ENCODE measurements at places on chromosomes 2 and 18. TPM values are rescaled to one million over a fixed set of nuclear protein-coding genes. Genes with fewer than 3 reads are reported as not detected.

GRCh38 chr2:126699018-126699417 lies 43.1 kb downstream of the GYPC start:
- peaks cover 14% of the 10 kb centered on the region for H3K4me1 ChIP-seq
- no peak overlapping the region for H3K4me3 ChIP-seq
- no peak overlapping the region for H3K27ac ChIP-seq

The ABCG5 gene
- not detected for total RNA-seq

DNA sequence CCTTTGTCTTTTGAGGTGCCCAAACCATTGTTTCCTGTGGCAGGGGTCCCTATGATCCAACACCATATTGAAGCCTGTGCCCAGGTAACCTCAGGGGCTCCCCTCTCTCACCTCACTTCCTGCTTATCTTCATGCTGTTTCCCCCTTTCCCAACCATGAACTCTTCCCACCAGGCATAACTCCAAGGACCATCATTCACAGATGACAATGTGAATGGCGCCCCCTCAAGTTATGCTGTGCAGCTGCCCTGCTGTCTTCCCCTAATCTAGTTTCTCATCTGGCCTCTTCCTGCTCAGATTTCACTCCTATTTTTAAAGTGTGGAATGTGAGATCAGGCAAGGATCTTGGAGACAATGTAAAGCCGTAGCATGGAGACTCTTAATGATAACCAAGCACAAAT lies 1.4 kb downstream of the GMPPA start:
- H3K4me1 ChIP-seq, result peaks cover 47% of the 10 kb centered on the region
- H3K36me3 ChIP-seq, result no peaks in the 10 kb centered on the region
- DNase-seq, result peak; percentile 66
- H3K4me3 ChIP-seq, result peak overlapping the region; percentile 58

The KCNG3 gene
- total RNA-seq, result 33.8 TPM

The KLHL29 gene
- 6.5 TPM for total RNA-seq

- H3K4me3 ChIP-seq, result no peak overlapping the region
- H3K4me1 ChIP-seq, result no peaks in the 10 kb centered on the region
- DNase-seq, result no peak
Observed at GRCh38 chr2:26559044-26559405, 81.1 kb upstream of the OTOF start.

GRCh38 chr2:73827018-73827417 lies 1.7 kb upstream of the STAMBP start:
- H3K36me3 ChIP-seq, result peaks cover 3% of the 10 kb centered on the region
- peak; percentile 43 for DNase-seq
- peaks cover 17% of the 10 kb centered on the region for H3K4me1 ChIP-seq
- H3K4me3 ChIP-seq, result no peak overlapping the region

DNA sequence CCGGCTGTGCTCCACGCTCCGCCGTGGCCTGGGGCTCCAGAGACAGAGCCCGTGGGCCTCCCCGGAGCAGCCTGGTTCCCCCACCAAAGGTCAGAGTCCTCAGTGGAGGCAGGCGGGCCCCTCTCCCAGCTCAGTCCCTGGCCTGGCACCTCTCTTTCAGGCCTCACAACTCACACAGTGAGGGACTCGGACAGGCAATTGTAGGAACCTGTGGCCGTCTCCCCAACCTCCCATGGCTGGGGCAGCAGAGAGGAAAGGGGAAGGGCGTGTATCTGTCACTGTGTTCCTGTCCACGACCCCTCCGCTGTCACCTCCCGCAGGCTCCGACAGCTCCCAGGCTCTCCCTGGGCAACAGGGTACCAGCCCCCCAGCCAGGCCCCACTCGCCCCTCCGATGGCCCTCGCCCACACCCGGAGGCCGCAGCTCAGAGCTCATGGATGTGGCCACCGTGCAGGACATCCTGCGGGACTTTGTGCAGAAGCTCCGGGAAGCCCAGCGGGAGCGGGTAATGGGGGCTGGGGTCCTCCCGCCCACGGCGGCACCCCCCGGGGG lies 32.4 kb upstream of the SNED1 start:
- H3K4me1 ChIP-seq, result no peaks in the 10 kb centered on the region
- no peaks in the 10 kb centered on the region for H3K36me3 ChIP-seq
- no peak overlapping the region for H3K4me3 ChIP-seq
- no peak for DNase-seq

The CFAP65 gene
- total RNA-seq, result 0.23 TPM

- DNase-seq, result peak; percentile 90
- no peaks in the 10 kb centered on the region for H3K27me3 ChIP-seq
- H3K27ac ChIP-seq, result no peak overlapping the region
Observed at GRCh38 chr18:37294951-37295350, 270.6 kb downstream of the CELF4 start.

The SLC9A2 gene
- 0.08 TPM for total RNA-seq

- no peaks in the 10 kb centered on the region for H3K4me1 ChIP-seq
- no peaks in the 10 kb centered on the region for H3K36me3 ChIP-seq
- no peak for DNase-seq
- H3K4me3 ChIP-seq, result no peak overlapping the region
- H3K27ac ChIP-seq, result no peak overlapping the region
Observed at GRCh38 chr2:126790987-126791780, 107.5 kb upstream of the TEX51 start.

DNA sequence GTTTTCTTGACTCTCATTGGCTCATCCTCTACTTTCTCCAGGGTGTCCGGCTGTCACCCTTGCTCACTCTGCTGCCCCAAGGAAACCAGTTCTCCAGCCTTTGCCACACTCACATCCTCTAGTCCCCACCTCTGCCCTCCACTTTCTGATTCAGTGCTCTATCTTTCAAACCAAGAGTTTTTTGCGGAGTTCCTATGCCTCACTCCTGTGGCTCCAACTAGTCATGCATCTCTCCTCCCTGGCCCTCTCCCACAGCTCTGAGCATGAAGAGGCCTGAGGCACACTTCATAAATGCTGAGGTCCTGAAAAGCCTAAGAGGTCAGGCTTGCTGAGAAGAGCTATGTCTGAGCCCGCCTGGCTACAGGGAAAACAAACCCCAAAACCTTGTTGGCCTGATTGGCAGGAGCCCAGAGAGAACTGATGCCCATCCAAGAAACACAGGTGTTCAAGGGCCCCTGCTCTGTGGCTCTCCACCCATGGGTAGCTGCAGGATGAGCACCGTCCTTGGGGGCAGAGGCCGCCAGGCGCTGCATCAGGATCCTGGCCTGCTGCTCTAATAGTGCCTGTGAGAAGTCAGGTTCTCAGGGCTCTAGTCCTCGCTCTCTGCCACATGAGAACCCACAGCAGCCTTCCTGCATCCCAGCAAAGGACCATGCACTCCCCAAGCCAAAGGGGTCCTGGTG lies 42.1 kb downstream of the HS1BP3 start:
- H3K27me3 ChIP-seq, result no peaks in the 10 kb centered on the region
- H3K36me3 ChIP-seq, result no peaks in the 10 kb centered on the region
- H3K27ac ChIP-seq, result no peak overlapping the region
- no peak for DNase-seq

DNA sequence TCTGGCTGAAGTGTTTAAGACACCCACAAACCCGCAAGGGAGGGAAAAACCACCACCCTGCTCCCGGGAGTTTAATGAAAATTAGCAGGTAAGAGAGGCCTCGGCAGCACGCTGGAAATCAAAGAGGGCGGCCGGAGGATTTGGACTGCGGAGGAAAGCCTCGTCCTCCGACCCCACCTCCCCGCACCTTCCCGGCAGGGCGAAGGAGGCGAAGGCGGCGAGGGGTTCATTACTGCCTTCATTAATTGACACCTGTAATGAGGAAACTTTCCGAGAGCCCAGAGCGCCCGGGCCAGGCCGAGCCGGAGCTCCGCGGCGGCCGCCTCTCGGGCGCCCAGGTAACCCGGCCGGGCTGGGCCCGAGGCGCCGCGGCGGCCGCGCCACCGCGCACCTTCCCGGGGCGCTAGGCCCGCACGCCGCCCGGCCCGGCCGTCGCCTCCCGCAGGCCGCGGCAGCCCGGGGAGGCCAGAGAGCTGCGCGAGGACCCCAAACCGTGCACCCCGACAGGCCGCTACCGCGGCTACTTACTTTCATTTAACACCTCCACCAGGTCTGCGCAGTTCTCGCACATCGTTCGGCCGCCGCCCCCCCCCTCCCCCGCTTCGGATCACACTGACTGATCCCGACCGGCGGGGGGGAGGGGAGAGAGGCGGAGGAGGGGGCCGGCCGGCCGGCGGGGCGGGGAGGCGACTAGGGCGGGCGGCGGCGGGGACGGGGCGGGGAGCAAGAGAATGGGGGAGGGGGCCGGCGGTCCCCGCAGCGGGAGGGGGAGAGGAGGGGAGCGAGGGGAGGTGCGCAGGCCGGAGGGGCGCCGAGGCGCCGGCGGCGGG lies 550 bp downstream of the USP34 start:
- peak overlapping the region; percentile 68 for H3K4me3 ChIP-seq
- peaks cover 12% of the 10 kb centered on the region for H3K4me1 ChIP-seq
- peak overlapping the region; percentile 91 for H3K27ac ChIP-seq
- H3K27me3 ChIP-seq, result no peaks in the 10 kb centered on the region
- H3K36me3 ChIP-seq, result no peaks in the 10 kb centered on the region
- peak; percentile 90 for DNase-seq

- no peaks in the 10 kb centered on the region for H3K4me1 ChIP-seq
- no peak overlapping the region for H3K27ac ChIP-seq
- H3K27me3 ChIP-seq, result peaks cover 12% of the 10 kb centered on the region
- no peak for DNase-seq
- H3K4me3 ChIP-seq, result no peak overlapping the region
Observed at GRCh38 chr18:9328776-9329175, 5.8 kb upstream of the TWSG1 start.

DNA sequence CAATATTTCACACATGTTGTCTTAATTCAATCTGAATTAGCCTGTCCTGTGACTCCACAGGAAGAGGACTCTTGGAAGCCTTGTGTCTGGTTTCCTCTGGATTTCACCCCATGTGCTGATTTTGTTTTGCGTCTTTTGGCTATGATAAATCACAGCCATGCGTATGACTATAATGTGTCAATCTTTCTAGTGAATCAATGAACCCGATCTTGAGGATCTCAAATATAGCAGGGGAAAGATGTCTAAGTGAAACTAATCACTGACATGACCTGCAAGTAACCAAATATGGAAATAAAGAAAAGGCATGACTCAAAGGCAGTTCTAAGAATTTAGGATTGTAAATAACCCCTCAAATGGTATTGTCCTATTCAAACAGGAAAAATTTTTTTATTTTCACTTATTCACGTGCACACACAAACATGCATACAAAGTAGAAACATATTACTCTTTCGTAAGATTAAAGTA lies 8.2 kb downstream of the WDFY1 start:
- H3K4me1 ChIP-seq, result peaks cover 71% of the 10 kb centered on the region
- peak overlapping the region; percentile 41 for H3K4me3 ChIP-seq
- no peaks in the 10 kb centered on the region for H3K27me3 ChIP-seq
- H3K27ac ChIP-seq, result peak overlapping the region; percentile 78

DNA sequence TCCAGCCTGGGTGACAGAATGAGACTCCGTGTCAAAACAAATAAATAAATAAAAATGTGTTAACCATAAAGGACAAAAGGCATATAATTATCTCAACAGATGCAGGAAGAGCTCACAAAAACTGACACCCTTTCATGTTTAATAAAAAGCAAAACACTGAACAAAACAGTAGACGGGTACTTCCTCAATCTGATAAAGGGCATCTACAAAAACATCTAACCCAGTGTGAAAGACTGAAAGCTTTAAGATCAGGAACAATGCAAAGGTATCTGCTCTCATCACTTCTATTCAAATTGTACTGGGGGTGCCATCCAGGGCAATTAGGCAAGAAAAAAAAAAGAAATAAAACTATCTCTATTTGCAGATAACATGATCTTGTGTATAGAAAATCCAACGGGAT lies 11.7 kb upstream of the NCL start:
- no peak overlapping the region for H3K4me3 ChIP-seq
- no peaks in the 10 kb centered on the region for H3K36me3 ChIP-seq
- H3K27ac ChIP-seq, result no peak overlapping the region

- peaks cover 1% of the 10 kb centered on the region for H3K4me1 ChIP-seq
- no peak overlapping the region for H3K27ac ChIP-seq
- H3K27me3 ChIP-seq, result no peaks in the 10 kb centered on the region
- no peak for DNase-seq
- H3K36me3 ChIP-seq, result peaks cover 61% of the 10 kb centered on the region
- no peak overlapping the region for H3K4me3 ChIP-seq
Observed at GRCh38 chr2:54659527-54659926, 63.9 kb upstream of the EML6 start.

GRCh38 chr2:62741954-62742722 lies 36.6 kb downstream of the EHBP1 start:
- peaks cover 45% of the 10 kb centered on the region for H3K4me1 ChIP-seq
- no peak overlapping the region for H3K27ac ChIP-seq
- H3K27me3 ChIP-seq, result no peaks in the 10 kb centered on the region
- no peaks in the 10 kb centered on the region for H3K36me3 ChIP-seq
- no peak overlapping the region for H3K4me3 ChIP-seq
- DNase-seq, result no peak

DNA sequence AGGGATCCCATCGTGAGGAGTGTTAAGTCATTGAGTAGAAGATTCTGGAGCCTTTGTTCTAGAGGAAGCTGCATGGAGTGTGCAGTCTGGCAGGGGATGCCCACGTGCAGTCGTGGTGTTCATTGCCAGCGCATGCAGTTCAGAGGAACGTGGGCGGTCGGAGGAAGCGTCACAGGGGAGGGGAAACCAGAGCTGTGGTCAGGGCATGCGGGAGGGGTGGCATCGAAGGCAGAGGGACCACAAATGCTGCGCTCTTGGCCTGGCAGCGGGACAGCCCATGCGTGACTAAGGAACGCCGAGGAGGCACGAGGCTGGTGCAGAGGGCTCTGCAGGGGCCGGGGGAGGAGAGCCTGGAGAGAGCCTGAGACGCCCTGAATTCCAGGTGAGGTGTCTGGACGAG lies 141.1 kb downstream of the KLHL29 start:
- no peaks in the 10 kb centered on the region for H3K4me1 ChIP-seq
- DNase-seq, result no peak
- H3K27ac ChIP-seq, result no peak overlapping the region
- H3K36me3 ChIP-seq, result no peaks in the 10 kb centered on the region
- H3K27me3 ChIP-seq, result no peaks in the 10 kb centered on the region
- H3K4me3 ChIP-seq, result no peak overlapping the region

- no peaks in the 10 kb centered on the region for H3K27me3 ChIP-seq
- DNase-seq, result no peak
- no peak overlapping the region for H3K4me3 ChIP-seq
- H3K4me1 ChIP-seq, result peaks cover 15% of the 10 kb centered on the region
- no peaks in the 10 kb centered on the region for H3K36me3 ChIP-seq
- no peak overlapping the region for H3K27ac ChIP-seq
Observed at GRCh38 chr2:201837824-201838431, 31.6 kb downstream of the CDK15 start.

DNA sequence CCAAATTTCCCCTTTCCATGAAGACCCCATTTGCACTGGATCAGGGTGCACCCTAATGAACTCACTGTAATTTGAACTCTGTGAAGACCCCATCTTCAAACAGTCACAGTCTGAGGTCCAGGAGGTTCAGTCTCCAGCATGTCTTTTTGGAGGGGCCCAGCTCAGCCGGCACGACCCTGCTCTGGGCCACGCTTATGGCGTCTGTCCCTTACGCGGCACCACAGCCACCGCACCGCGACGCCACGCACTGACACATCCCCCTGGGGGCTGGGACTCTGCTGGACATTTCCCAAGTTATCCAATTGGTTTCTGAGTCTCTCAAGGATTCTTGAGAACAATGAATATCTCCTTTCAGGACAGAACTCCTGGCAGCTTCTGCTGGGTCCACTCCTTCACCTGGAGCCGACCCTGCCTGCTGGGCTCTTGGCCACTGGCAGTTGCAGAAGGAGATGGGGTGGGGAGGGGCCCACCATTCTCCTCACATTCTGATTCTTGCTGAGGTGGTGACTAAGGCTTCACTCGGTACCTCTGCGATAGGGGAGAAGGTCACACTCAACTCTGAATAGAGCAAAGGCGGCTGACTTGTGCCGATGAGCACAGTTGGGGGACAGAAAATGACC lies 124.0 kb downstream of the RTP5 start:
- no peak overlapping the region for H3K4me3 ChIP-seq
- no peaks in the 10 kb centered on the region for H3K27me3 ChIP-seq
- H3K27ac ChIP-seq, result no peak overlapping the region

The TUBA4B gene
- 0.14 TPM for total RNA-seq

The CRYGD gene
- 3.4 TPM for total RNA-seq
